ENCODE measurements at places on chromosomes 7 and 10.

- DNase-seq: no peak
Observed at GRCh38 chr7:121372376-121373010, 23.6 kb downstream of the FAM3C start.

- DNase-seq: no peak
Observed at GRCh38 chr10:127849921-127850320, 42.8 kb downstream of the CLRN3 start.

DNA sequence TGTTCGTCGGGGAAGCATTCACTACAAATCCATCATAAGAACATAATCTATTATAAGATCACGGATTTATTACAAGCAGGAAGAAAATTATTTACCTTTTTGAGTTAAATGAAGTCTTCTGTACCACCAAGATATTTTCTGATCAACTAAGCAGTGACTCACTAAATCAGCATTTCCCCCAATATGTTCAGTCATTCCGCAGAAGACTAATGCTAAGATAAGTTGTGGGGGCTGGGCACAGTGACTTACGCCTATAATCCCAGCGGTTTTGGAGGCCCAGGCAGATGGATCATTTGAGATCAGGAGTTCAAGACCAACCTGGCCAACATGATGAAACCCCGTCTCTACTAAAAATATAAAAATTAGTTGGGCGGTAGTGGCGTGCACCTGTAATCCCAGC is 144.2 kb upstream of the EGR2 start:
- DNase-seq: no peak

DNA sequence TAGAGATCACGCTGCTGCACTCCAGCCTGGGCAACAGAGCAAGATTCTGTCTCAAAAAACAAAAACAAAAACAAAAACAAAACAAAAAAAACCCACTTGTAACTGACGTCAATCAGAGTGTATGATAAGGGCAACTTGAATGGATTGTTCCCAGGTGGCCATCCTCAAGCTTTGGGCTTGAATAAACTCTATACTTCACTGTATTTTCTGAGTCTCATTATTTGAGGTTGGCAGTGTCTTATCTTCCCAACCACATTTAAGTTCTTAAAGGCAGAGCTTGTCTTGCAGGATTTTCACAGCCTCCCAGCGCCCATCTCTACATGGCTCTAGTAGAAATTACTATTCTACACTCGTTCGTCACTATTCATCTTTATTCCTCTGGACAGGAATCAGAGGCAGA is 5.1 kb upstream of the OAT start:
- DNase-seq: no peak

DNA sequence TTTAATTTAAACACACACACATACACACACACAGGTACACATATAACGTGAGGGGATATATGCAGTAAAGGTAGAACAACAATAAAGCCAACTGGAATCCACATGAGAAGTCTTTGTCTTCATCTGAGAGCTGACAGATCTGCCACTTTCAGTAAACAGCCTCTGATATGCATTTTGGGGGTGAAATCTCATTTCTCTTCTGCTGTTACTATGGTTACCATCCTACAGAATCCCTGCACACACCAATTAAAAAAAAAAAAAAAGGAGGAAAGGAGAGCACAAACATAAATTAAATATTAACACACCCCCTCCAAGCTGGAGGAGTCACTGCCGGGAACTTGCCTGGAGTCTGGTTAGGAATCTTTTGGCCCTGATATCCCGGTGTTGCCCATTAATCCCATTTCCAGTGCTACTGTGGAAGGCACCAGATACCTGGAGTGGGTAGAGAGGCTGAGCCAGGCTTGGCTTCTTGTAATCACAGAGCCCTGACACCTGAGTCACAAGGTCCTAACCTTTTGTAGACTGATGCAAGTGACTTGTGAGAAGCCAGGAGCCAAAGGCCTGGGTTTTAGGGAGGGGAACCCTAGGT is 169.1 kb downstream of the LHFPL3 start:
- no peak for DNase-seq

GRCh38 chr10:43417950-43418768 is 9.2 kb upstream of the HNRNPF start:
- no peak for DNase-seq

DNA sequence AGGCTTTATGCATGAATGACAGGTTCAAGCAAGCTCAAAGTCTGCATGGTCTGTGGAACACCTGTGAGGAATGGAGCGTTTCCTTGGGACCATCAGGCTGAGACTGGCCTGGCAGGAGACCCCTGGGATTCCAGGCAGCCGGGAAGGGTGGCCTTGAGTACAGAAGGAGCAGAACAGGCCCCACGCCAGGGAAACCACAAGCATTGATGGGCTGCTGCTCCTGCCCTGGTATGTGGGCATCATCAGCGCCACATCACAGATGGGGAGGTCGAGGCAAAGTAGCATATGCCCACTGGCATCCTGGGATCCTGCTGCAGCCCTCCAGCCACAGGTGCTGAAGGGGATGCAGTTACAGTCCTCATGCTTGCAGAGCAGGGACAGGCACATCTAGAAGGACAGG is 40.9 kb downstream of the ANTXRL start:
- DNase-seq: no peak

- no peak for DNase-seq
Observed at GRCh38 chr7:94855589-94855988, 51.8 kb upstream of the PPP1R9A start.

DNA sequence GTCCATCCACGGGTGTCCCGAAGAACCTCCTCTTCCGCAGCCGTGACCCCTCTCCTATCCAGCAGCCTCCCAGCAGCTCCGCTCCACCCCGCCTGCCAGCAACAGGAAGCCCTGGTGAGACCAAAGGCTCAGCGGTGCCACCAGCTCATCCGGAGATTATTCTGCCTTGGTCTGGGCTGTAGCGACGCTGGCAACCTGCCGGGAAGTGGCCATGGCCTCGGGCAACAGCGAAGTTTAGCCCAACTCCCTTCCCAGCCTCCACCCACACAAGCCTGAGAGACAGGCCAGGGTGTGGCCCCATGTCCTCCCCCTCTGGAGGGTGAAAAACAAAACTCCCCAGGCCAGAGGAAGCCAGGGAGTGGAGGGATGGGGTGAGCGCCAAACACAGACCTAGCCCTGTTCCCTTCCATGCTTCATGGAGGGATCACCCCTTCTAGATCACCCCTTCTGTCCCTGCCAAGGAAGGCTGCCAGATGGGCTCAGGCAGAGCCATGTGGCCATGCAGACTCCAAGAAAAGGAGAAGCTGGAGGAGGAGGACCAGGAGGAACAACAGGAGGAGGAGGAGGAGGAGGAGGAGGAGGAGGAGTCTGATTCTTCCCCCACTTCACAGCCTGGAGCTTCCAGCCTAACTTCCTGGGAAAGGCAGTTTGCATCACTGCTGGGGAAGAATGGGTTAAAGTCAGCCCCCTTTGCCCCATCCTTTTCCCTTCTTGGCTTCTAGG is 918 bp downstream of the CALHM2 start:
- DNase-seq: peak; percentile 60

DNA sequence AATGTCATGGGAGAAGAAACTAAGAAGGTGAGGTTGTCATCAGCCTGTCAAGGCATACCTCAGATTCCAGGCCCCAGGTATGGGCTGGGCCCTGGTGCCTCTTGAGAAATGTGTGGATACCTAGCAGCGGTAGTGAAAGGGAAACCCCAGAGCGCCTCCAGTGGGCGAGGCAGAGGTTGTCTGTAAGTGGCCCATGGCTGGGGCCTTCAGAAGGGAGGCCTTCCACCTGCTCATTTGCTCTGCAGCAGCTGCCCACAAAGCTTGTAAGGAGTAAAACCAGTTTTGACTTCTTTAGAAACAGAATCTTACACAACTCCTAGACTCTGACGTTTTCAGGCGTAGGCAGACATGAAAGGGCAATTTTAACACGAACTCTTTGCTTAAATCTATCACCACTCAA is 509.9 kb downstream of the PARD3 start:
- DNase-seq: no peak

DNA sequence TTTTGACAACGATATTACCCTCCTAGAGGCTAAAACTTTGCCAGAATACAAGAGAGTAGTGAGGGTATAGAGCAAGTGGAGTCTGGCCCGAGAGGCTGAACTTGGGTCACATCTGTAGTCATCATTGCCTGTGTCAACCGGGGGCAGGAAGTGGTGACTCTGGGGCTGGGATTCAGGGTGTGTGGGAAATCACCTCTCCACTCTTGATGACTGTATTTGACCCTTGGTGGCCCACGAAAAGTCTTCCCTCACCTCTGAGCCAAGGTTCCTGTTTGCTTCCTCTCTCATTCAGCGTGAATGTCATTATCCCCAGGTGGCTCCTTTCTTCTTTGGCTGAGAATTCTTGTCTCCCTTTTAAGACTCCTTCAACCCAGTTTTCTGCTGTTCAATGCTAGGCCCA is 240.4 kb downstream of the ABCA13 start:
- DNase-seq: no peak

DNA sequence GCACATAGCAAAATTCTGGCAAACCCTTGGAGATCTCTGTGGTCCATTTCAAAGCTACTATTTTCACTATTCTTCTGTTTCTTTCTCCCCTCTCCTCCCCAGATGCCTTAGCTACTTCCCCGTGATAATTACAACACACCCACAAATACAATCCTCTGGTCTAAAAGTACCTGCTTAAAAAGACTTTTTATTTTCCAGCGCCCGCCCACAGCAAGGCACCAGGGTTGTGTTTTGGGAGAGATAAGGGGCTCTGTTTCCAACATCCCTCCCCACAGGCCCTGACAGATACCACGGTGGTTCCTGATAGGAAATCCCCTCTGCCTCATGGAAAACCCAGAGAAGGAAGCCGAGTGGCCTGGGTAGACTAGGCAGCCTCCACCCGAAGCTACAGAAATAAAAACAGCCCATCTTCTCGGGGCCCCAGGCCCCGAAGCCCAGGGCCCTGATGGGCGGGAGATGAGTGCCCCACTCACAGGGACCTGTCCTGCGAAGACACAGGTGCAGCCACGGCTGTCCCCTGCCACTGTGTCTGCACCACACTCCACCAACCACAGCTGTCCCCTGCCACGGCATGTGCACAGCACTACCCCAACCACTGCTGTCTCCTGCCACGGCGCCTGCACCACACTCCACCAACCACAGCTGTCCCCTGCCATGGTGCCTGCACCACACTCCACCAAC is 19.7 kb downstream of the CALML5 start:
- peak; percentile 31 for DNase-seq

GRCh38 chr7:82615527-82615926 is 171.9 kb upstream of the CACNA2D1 start:
- DNase-seq: no peak

DNA sequence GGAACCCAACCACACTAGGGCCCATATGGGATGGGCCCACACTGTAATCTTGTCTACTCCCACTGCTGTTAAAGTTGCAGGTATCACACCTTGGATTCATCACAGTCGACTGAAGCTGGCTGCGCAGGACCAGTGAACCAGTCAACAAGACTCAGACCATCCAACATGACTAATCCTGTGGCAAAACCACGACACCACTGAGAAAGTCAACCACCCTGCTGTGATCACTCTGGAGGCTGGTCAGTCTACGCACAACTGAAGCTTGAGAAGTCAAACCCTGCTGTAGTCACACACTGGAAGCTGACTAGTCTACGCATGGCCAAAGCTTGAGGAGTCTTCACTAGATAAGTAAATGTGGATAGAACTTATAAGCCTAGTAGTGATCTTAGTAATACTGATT is 9.6 kb upstream of the CYREN start:
- no peak for DNase-seq

- DNase-seq: no peak
Observed at GRCh38 chr10:61588770-61589211, 73.9 kb upstream of the CABCOCO1 start.

DNA sequence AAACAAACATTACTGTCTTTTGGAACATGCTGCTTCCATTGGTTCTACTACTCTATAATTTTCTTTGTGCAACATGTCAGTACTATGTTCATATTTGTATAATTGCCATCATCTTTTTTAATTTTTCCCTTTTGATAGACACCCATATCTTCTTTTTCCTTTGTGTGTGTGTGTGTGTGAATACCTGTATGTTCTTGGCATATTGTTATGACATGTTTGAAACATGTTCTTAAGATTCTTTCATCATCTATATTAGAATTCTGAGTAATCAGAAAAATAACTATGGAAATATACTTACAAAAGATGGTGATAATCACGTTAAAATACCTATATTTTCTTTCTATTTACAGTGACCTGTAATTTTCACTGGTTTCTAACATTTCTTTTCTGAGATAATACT is 3.5 kb upstream of the CDK6 start:
- DNase-seq: no peak

DNA sequence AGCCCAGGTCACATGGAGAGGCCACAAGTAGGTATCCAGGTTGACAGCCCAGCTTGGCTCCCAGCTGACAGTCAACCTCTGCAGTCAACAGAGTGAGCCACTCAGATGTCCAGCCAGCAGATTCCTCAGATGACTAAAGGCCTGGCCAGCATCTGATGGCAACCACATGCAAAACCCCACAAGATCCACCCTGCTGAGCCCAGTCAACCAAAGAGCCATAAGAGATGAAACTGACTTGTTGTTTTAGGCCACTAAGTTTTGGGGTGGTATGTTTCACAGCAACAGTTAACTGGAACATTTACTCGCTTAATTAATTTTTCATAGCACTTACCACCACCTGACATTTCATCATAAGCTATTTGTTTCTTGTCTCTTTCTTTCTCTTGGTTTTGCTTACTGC is 107.3 kb upstream of the KDM7A start:
- no peak for DNase-seq

GRCh38 chr7:157574120-157574825 is 237.5 kb downstream of the DNAJB6 start:
- no peak for DNase-seq

DNA sequence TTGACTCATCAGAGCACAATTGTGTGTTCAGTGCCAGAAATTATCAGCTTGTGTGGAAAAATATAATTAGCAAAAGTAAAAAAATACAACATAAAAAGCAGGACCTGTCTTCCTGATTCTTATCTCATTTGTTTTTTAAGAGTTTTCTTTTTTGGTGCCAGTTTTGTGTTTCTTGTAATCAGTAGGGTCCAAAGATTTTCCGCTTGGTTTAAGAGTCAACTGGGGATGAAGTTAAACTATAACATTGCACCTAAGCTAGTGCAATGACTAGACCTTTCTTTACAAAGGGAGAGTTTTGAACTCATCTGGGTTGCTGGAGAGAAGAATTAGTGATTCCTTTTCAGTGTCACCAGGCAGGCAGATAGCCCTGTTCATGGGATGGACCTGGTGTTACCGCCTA is 113.4 kb downstream of the PLPP4 start:
- no peak for DNase-seq

- no peak for DNase-seq
Observed at GRCh38 chr10:96082748-96083147, 39.4 kb downstream of the CCNJ start.

DNA sequence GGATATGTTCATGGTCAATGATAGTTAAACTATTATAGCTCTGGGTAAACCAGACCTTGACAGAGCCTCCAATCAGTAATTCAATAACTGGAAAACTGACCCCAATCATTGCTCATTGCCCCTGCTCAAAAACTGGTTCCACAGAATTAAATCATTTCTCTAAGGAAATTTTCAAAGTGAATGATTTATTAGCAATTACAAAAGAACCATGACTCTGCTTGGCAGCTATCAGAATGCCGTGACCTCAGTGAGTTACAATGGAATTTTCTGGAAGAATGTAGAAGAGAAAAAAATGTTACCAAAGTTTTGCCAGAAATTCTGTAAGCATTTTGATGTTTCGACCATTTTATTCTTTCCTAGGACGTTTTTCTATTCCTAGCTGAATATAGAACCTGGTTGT is 106.8 kb upstream of the APBB1IP start:
- DNase-seq: no peak
